GM04503 (cell line): ENCODE measurements at places on chromosomes 3 and 15.

GRCh38 chr3:32872487-32873382, 54.9 kb downstream of the TRIM71 start:
- DNase-seq: peak; percentile 17

GRCh38 chr3:47423548-47424145, 42.8 kb downstream of the PTPN23 start:
- no peak for DNase-seq

DNA sequence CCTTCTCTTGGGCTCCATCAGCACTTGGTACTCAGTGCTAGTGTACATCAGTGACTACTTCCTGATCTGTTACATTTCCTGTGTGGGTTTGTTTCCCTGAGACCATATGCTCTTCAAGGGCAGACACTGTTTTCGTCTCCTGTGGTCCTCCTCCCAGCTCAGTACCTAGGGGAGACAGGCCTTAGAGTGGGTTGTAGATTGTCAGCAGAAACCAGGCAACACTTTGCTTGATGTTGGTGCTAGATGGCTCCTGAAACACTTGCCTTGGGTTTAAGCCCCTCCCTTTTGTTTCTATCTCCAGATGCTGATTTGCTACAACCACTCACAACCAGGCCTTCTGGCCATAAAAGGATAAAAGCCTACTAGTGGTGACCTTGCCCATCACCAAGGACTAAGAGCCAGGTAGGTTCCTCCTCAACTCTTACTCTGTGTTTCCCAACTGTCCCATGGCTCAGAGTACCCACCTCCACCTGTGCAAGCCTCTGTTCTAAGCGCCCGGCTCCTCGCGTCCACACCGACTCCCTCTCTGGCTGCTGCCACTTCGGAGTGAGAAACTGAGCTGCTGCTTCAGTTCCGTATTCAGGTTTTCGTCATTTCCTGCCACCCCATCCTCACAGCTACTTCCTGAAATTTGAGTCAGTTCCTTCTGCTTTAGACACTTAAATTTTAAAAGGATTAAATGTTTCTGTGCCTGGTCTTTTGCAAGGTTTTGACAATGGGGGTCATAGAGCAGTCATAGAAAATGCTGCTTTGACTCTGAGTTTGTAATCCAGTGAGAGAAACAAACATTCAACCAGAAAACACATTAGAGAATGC, at the start of gene HCLS1:
HCLS1 (minus strand) TSS at position 548 of the 816 bp plus-strand sequence. CDS start 2,556 bp downstream, outside the sequence.
- no peak for DNase-seq

GRCh38 chr3:55194376-55194775, 266.5 kb upstream of the LRTM1 start:
- DNase-seq: no peak

DNA sequence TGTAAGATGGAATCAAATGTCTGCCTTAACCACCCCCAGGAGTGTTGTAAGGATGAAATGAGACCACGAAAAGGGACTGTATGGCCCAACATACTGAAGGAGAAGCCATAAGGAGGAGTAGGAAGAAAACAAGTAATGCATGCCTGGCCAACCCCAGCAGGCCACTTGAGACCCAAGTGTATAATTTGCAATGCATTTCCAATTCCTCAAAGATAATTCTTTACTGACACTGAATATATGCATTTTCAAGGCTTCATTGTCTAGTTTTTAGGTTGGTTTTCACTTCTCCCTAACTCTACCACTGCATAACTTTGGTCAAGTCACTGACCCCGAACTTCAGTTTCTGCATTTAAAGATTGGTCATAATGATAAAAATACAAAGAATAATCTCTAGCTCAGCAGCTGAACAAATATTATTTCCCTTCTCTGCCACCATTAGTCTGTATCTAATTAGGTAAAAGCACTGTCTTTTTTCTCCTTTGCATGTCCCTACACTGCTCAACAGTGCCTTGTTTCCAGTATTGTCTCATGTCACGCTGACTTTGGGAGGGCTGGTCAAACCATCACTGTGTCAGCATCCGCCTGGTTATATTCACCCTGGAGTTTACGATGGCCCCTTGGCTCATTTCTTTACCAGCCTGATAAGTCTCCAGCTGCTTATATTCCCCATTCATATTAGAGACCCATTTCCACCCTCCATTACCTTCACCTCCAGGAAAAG, 378.6 kb downstream of the NTRK3 start:
- no peak for DNase-seq

DNA sequence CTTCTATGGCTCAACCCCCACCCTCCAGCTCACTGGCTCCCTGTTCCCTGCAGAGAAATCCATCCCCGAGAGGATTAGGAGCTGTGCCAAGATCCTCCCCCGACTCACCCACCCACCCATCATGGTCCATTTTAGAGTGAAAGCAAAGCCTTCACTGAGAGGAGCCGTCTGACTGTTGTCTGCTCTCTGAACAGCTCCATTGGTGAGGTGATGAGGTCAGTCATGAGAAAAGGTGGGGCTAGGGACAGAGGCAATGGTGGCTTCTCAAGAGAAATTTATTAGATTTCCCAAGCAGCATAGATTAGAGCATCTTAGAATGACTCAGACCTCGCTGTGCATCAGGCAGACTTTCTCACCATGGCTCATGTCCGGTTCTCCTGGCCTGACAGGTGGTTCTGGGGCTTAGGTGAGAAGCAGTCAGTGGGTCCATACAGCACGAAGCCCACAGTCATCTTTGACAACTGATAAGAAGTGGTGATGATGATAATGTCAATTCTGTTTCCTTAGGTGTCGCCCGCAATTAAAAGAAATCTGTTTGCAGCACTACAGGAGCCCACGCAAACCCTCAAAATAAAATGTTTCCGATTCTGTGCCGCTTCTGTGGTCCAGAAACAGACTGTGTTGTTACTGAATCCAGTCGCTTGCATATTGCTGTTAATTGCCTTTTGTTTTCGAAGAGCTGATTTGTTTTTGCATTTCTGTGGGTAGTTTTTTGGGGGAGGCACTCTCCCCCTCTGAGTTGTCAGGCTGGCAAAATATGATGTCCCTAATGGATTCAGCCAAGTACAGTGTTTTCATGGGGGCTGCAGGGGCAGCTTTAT, 24.8 kb upstream of the RHO start:
- no peak for DNase-seq

DNA sequence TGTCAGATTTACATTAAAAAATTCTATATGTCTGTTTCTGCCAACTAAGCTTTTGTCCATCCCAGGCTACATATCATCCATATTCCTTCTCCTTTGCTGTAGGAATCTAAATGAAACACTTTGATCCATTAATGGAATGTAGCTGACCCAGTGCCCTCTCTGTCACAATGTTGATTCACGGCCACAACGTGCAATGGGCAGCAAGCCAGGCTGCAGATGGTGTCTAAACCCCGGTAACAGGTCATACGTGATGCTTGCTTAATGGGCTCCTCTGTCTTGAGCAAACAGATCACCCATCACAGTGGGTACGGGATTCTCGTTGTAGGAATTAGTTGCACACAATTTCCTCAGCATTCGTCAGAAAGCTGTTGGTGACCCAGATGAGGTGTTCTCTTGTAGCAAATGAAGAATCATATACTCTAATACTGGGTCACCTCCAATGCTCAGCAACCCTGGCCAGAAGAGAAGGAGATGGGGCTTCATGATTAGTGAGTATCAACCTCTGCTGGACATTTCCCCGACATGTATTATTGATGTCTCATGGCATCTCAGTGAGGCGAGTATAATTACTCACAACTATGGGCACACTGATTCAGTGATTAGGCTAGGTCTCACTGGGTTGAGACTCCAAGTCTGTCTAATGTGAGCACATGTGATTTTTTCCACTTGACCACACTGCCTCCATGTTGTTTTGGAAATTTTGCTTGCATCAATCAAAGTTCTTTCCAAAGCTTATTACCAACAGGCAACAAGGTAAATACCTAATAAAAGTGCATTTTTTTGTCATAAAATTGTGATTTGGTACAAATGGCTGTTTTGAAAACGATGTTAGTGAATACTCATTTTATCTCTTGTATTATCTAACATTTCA, 12.9 kb upstream of the DCBLD2 start:
- DNase-seq: no peak

- DNase-seq: no peak
These were observed 560.8 kb downstream of the FOXP1 start for GRCh38 chr3:71022551-71023335.
